ENCODE measurements at places on chromosomes 4 and X. TPM values are rescaled to one million over a fixed set of nuclear protein-coding genes. Genes with fewer than 3 reads are reported as not detected.

DNA sequence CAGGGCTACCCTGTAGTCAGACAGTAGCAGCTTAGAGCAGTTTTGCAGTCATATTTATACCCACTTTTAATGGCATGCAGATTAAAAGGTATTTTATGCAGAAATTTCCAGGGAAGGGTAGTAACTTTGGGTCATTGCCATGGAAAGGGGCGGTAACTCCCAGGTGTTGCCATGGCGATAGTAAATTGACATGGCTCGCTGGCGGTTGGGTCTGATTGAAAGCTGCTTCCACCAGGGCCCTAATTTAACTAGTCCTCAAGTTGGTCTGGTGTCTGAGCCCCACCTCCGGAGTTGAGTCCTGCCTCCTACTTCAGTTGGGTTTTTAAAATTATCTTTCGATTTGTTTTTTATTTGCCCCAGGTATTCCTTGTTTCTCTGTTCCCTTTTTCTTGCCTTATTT lies 70.1 kb downstream of the NAA11 start:
- DNase-seq, result no peak

Gene MAGEE2
- 0.74 TPM for total RNA-seq

GRCh38 chr4:80333121-80333520 lies 2.4 kb upstream of the CFAP299 start:
- no peak for DNase-seq

Gene WDR13
- total RNA-seq, result 55.0 TPM

GRCh38 chrX:153485396-153486080 lies 9.2 kb upstream of the BGN start:
- no peak for DNase-seq

Gene FRMD7
- 0.48 TPM for total RNA-seq

Gene DMRTC1
- not detected for total RNA-seq

DNA sequence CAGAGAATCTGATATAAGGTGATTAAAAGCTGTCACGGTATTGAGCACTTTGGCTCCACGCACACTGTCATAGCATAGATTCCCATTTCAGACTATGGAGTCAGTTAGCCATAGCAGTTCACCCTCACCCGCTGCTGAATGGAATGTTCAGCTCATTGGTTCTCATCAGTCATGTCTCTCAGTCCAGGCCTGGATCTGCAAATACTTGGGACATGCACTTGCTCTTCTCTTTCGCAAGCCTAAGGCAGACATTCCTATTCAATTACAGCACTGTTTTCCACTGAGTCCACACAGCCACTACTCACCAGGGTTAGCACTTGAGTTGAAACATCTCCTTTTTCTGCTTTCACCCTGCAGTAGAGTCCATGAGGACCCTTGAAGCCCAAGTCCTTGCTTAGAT lies 30.6 kb upstream of the SCML1 start:
- DNase-seq, result no peak

DNA sequence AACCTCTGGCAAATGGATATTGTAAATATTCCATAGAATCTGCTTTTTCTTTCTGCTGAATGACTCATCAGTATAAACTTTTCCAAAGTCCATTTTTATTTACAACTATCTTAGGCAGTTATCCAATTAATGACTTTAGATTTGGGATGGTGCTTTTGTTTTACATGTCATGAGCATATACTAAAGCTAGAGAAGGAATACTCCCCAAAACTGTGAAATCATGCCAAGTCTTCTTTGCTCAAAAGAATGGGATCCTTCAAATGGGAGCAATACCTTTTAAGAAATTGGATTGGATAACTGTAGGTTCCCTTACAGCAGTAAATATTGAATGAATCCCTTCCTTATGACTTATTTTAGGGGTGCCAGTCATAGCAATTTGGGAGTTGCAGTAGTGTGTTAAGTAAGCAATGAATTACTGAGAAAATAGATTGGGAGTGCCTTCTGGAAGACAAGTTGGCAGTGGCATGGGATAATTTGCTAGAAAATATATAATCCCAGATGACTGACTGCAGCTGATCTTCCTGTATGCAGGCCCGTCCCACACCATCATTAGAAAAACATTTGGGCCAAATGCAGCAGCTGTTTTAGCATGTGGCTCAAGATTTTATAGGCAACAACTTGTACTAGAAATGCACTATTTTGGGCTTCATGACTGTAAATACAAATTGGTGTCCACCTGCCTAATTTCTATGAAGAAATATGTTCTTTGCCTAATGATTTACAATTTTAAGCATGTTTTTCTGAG lies 2.8 kb downstream of the TMPRSS11D start:
- DNase-seq, result no peak

Gene WNK3
- total RNA-seq, result 8.7 TPM

DNA sequence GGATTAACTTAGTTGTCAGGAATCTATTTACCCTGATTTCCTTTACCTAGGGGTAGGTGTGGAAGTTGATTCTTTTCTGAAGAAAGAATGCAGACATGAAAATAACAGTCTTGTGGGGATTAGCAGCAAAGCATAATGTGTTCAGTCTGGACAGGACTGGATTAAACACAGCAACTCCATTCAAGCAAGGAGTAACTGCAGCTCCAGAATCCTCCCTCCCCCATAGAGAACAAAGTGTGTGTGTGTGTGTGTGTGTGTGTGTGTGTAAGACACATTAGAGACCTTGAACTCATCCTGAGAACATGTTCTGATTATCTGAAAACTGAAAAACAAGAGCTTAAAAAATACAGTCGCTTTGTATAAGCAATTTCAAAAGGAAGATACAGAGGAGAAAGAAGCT lies 9.3 kb downstream of the C4orf54 start:
- DNase-seq, result no peak

- no peak for DNase-seq
Observed at GRCh38 chr4:88244816-88245579, 39.4 kb downstream of the PPM1K start.

Measured in urinary bladder (tissue), 4 donors.